ENCODE measurements at places on chromosomes 16 and 17.
A peak's percentile ranks its signal among the peaks of the same experiment; 100 is the strongest.

- peak; percentile 54 for DNase-seq
Observed at GRCh38 chr17:58667934-58668597, 23.8 kb downstream of the TEX14 start.

DNA sequence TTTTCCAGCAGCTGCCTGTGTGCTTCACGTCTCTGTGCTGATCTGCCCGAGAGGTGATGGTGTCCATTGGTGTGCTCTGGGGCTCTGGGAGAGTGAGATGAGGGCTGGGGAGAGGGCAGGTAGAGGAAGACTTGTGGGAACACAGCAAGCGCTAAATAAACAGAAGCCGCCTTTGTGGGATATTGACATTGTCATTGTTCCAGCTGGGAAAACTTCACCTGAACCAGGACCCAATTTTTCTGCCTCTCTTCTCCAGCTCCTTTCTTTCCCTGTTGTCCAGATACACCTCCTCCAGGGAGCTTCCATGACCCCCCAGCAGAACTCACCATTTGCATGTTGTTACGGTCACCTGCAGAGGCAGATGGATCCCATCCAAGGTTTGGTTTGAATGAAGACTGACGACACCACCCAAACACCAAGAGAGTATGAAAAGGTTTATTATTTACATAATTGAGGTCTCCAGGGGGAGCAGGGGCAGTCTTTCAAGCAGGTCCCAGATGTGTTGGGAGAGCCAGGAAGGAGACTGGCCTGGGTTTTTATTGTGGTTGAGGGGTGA is 3.6 kb upstream of the ITGA3 start:
- no peak for DNase-seq

DNA sequence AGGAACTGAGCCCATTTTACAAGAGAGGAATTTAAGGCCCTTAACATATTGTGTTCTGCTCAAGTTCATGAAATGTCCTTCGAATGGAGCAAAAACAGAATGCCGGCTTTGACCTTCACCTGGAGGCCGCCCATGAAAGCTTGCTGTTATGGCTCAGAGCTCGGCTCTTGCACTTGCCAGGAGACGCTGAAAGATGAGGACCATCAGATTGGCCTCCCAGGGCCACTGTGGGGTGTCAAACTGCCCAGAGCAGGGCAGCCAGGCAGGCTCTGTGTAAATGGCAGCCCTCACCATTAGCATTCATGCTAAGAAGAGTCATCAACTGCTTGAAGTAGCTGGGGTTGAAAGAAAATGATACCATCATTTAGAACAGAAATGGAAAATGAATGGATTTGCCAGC is 39.3 kb downstream of the IL21R start:
- DNase-seq, result no peak

DNA sequence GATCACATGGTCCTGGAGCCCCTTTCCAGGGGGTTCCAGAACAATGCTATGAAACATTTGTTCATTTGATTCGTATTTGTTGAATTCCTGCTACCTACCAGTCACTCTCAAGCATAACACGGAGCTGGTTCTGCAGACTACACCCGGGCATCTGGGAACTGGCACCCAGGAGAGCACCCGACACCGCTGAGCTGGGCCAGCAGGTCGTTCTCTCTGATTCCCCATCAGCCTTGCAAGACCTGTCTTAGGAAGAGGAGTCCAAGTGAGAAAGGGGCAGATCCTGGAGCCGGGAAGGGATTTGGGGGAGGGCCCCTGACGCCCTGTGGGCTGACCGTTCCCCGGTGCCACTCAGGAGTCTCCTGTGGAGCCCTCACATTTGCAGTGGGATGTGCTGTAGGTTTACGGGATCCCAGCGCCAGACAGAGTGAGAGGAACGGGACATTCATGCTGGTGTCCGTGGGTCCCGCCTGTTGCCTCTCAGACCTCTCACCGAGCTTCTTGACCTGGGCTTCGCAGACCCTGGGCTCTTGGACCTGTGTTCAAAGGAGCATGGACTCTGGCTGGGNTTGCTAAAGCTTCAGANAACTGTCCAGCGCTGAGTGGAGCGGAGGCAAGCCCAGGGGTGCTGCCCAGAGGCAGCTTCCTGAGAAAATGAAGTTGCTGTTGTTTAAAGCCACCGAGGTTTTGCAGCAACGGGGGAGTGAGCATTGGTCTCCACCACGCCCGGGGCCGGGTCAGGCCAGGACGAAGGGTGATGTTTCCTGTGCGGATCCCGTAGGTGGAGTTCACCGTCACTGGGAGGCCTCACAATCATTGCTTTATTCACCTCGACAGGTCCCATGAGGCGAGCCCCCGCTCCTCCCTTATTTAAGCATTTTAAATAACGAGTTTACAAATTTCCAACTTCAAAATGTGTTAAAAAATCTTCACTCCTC is 49.2 kb downstream of the METRNL start:
- DNase-seq, result no peak

DNA sequence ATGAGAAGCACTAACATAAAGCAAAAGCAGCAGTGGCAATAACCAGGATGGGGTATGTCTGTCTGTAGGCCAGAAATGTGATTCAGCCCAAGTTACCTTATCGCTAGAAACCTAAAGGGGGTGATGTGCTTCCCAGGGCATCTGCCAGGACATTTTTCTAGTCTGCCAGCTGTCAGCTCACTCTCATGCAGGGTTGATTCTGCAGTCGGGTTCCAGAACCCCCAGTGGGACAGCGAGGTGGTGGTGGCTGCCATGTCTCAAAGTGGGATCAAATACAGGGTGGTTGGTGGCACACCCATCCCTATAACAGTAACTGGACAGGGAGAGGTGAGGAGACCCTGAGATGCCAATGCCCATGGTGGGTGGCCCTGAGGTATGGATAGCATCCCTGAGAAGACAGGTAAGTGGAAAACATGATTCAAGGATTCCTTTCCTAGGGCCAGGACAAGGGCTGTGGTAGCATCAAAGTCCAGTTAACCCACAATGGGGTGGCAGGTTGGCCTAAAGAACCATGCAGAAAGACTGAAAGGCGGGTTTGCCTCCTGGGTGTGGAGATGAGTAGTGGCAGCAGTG is 84.3 kb downstream of the TNFRSF13B start:
- no peak for DNase-seq

GRCh38 chr16:9509663-9510062 is 418.2 kb downstream of the HAPSTR1 start:
- no peak for DNase-seq

DNA sequence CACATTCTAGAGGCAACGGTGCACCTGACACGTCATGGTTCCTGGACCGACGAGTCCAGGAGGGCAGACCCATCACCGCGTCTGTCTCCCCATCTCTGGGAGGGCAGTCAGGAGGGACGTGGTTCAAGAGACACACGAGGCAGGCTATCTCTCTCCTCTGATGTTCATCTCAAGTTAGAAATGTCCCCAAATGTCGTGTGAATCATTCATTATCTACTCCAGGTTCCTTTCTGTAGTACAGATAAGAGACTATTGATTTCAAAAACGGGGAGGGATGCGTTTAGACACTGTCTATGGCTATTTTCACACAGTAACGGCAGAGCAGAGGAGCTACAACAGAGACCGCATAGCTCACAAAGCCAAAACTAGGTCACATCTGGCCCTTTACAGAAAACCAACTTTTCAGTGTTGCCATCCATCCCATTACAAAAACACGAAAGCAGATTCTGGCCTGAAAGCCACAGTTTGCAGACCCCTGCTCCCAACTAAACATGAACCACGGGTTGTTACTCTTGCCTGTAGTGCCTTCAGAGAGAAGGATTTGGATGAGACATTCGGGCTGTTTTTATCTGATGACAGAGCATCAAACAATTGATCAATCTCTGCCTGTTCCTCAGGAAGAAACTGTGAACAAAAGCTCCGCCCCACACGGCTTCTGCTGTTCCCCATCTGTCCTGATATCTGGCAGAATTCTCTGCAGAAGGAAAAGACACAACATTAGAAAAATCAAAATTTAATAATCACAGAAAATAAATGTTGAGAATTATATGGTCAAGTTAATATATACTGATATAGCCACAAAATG is 6.8 kb downstream of the MEAK7 start:
- DNase-seq, result no peak

GRCh38 chr16:50613964-50614474 is 65.8 kb downstream of the NKD1 start:
- no peak for DNase-seq

DNA sequence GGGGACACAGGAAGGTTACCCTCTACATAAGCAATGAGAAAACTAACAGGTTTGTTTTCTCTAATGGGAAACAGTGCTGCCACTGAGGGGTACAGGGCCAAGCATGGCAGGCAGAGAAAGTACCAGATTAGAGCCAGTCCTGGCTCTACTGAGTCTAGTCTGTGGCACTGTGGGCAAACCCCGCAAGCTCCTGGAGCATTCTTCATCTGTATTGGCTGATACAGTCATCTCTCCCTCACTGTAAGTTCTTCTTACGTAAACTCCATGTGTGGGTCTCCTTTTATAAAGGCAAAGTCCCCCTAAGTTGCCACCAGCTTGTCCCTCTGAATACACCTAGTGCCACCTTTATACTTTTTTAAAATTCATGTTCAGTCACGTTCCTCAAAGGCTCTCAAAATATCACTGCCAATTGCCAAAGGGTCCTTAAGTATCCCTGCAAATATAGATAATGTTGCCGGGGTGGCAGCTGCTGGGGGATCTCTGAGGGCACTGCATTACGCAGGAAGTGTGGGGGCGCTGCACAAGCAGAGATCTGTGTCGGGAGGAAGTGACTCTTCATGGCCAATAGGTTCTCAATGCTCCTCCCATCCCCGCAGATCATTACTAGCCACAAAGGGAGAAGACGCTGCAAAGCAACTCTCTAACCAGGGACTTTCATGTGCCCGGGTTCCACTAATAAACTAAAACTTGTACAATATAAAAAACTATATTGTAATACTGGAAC is 18.8 kb downstream of the XPO6 start:
- DNase-seq, result no peak

- no peak for DNase-seq
Observed at GRCh38 chr17:59405944-59406705, 74.7 kb downstream of the YPEL2 start.

DNA sequence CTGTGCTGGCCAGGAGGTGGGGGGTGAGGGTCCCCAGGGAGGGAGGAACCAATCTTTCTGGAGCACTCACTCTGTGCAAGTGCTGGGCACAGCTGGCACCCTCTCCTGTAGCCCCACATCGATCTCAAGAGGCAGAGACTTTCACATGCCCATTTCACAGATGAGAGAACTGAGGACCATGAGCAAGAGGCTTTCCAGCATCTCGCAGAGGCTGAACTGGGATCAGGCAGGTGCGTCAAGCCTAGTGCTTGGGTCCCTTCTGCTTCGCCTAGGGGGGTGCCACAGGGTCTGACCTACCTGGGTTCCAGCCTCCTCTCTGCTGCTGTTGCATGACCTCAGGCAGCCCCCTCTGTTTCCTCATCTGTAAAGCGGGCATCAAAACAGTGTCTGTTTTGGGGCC is 1.3 kb upstream of the WFDC1 start:
- no peak for DNase-seq

- no peak for DNase-seq
Observed at GRCh38 chr16:24819462-24820040, 26.2 kb upstream of the SLC5A11 start.

GRCh38 chr16:72811188-72811720 is 236.7 kb downstream of the ZFHX3 start:
- DNase-seq, result no peak

GRCh38 chr17:39199820-39200069 is 338 bp upstream of the RPL19 start:
- DNase-seq, result peak; percentile 95

DNA sequence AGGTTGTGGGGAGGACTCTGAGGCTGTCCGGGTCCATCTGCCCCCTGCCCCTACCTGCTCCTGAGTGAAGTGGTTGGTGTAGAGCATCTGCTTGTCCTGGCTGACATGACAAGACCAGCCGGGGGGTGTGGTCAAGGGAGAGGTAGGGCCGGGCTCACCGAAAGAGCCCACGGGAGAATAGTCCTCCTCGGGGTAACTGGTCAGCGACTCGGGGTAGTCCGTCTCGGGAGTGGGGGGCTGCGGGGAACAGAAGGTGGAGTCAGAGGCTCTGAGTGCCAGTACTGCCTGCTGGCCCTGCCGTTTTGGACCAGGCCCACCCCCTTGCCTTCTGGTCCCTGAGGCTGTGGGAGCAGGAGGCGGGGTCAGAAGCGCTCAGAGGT is 27.8 kb downstream of the ARHGAP27 start:
- no peak for DNase-seq

GRCh38 chr16:87681981-87682570 is 79.8 kb downstream of the JPH3 start:
- DNase-seq, result peak; percentile 59

DNA sequence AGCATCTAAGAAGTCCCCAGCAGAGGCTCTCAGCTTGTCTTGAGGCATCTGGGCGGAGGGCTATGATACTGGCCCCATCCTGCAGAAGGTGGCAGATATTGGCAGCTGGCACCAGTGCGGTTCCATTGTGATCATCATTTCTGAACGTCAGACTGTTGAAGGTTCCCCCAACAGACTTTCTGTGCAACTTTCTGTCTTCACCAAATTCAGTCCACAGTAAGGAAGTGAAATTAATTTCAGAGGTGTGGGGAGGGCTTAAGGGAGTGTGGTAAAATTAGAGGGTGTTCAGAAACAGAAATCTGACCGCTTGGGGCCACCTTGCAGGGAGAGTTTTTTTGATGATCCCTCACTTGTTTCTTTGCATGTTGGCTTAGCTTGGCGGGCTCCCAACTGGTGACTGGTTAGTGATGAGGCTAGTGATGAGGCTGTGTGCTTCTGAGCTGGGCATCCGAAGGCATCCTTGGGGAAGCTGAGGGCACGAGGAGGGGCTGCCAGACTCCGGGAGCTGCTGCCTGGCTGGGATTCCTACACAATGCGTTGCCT is at the start of gene CIITA:
CIITA (plus strand) TSS at position 404 of the 543 bp plus-strand sequence; CDS start at position 533, 129 bp downstream.
- DNase-seq, result peak; percentile 86

GRCh38 chr17:36876966-36877365 is 60.3 kb upstream of the LHX1 start:
- DNase-seq, result no peak

- DNase-seq, result no peak
Observed at GRCh38 chr17:73462823-73463222, 151.0 kb upstream of the CDC42EP4 start.

GRCh38 chr17:75901727-75902126 is 3.0 kb downstream of the MRPL38 start:
- no peak for DNase-seq

GRCh38 chr16:83176802-83177201 is 550.0 kb downstream of the CDH13 start:
- DNase-seq, result no peak

Data from HCEC 1CT (cell line).